ENCODE measurements at places on chromosomes 7 and 10.

DNA sequence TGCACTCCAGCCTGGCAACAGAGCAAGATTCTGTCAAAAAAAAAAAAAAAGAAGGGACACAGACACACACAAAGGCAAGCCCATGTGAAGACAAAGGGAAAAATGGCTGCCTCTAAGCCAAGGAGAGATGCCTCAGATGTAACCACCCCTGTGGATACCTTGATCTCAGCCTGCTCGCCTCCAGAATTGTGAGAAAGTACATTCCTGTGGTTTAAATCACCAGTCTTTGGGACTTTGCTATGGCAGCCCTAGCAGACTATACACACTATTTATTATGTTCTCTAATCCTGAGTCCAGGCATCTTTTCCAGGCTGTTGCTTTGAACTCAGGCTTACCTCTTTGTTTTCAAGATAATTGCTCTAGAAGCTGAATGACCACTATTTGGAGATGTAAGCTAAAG, 494.3 kb downstream of the GALNT17 start:
- no peak for DNase-seq

- DNase-seq: no peak
Observed at GRCh38 chr10:24645784-24646183, 77.9 kb downstream of the ARHGAP21 start.

DNA sequence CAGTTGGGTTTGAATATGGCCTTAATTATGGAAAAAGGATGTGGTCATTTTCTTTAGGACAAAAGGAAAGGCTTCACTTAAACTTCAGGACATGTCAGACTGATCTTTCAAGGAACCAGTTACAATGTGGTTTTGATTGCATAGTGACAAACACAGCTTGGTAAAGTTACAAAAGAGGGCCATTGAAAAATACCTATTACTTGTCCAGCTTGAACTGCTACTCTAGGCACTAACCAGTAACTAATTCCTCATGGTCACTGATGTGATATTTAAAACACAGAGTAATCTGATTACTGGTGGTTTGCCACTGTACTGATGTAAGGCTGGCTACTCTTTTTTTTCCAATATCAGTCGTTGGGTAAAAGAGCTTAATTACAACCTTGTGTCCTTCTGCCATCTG, 22.6 kb downstream of the TES start:
- no peak for DNase-seq

GRCh38 chr7:149872419-149873073, 1.2 kb upstream of the ATP6V0E2 start:
- peak; percentile 86 for DNase-seq

DNA sequence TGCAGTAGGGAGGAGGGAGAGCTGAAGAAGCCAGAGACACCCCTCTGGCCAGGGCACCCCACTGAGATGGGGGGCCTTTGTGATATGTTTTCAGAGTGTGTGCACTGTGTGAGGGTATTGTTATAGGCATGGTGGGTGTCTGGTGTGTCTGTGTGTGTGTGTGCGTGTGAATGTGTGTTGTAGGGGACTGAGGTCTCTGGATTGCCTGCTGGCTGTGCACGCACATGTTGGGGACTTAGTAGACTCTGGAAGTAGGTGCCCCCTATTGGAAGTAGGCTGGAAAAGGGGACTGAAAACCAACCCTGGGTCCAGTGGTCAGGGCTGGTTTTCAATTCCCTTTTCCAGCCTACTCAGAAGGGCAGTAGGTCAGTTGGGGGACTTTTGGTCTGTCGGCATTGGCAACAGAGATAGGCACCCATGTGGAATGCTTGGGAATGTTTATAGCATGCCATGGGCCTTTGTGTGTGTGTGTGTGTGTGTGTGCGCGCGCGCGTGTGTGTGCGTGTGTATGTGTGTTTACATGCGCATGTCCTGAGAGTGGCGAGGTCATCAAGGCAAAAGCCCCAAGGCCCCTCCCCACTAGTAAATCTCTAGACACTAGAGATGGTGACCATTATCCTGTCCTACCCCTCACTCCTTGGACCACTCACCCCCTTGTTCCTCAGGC, 78.8 kb downstream of the HIF1AN start:
- DNase-seq: no peak

DNA sequence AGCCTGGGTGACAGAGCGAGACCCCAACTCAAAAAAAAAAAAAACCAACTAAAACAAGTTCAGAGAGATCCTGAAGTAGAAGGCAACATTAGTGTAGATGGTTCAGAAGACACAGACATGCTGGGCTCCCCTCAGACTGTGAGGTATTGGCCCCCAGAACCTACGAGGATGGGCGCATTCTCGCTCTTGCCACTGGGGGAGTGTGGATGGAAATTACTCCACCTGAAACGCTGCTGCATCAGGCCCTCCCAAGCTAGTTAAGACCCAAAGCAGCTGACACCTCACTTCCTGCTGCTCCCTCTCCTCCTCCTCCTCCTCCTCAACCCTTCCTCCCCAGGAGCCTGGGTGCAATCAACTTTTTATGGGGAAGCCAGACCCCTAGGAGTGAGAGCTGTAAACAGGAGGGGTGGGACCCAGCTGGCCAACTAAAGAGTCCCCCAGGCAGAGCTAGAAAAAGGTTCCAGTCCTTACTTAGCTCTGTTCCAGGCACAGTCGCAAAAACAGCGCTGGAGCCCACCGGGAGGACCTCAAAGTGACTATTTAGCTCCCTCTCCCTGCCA, 7.4 kb downstream of the SH3PXD2A start:
- peak; percentile 31 for DNase-seq

- no peak for DNase-seq
Observed at GRCh38 chr10:22460101-22460500, 114.8 kb downstream of the SPAG6 start.

DNA sequence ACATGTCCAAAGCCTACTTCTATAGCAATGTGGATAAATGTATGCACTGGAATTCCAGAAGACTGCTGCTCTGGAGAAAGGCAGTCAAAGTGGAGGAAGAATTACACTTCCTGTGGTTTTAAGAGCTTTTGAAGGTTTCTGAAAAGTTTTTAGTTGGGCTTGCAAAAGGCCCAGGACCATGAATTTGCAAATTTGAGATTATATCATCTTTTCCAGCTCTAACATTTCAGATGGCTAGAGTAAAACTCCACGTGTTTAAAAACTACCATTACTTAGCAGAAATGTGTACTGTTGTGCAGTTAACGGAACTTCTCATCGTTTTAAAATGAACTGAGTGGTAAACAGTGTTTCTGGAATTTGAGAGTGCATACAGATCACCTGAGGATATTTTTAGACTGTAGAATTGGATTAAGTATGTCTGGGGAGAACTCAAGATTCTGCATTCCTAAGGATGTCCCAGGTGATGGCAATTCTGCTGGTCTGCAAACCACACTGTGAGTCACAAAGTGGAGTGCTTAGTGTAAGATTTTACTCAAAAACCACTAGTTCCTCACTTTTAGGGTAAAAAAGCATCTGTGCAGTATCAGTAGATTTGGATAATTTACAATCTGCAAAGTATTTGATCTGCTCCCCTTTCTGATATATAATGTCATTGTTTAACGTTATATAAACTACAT, 32.9 kb upstream of the CCDC71L start:
- no peak for DNase-seq

DNA sequence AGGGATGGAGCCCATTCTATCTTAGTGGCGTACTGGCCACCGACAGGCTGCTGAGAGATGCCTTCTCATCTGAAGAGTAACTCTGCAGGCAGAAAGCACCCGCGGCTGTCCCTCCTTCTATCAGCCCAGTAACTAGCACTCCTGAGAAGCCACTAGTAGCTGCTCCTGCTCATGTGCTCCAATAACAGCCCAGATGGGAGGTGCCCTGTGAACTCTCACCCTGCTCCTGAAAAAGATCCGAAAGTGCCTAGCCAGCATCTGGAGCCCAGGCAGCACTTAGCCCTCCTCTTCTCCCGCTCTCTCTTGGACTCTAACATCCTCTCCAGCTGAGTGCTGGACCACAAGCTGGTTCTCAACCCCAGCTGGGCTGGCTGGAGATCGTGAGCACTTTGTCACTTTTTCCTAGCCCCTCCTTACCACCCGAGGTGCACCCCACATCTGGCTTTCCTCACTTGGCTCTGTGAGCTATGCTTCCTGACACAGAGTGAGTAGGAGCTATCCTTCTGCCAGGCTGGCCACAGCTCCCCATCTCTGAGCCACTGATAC, 239.2 kb downstream of the GRID1 start:
- no peak for DNase-seq

- DNase-seq: no peak
Observed at GRCh38 chr10:33802566-33802965, 468.1 kb upstream of the NRP1 start.

DNA sequence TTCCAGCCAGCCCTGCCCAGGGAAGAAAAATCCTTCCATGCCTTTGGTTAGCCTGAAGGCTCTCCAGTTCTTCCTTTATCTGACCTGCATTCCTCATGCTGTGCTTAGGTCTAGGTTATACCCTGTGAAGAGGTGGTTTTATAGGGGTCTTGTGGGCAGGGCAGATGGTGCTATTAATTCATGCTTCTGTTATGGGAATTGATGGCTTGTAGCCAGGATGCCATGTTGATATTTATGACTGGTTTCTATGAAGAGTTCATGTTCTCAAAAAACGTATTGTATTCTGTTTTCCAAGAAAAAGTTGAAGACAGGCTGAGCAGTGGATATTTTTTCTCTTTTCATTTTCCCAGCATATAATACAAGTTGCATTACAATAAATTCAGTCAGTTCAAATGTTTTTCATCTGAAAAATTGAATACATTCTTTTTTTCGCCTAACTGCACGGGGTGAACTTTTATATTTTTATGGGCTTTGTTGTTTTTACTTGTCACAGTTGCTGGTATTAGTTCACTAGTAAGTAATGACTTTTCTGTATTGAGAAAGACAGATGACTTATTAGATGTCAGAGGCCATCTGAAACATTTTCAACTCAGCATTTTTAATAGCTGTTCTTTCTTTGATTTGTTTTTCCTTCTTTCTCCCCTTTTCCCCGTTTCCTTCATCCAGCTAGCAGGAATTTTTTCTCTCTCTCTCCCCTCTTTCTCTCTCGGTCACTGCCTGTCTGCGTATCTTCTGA, 322.8 kb downstream of the LRMDA start:
- no peak for DNase-seq

GRCh38 chr10:6987536-6987945, 407.5 kb upstream of the PRKCQ start:
- no peak for DNase-seq

- no peak for DNase-seq
Observed at GRCh38 chr7:24835643-24836042, 78.4 kb upstream of the GSDME start.

- no peak for DNase-seq
Observed at GRCh38 chr10:76073524-76073923, 642.1 kb downstream of the LRMDA start.

GRCh38 chr7:25255611-25256332, 27.5 kb upstream of the NPVF start:
- no peak for DNase-seq

GRCh38 chr7:33773053-33773452, 132.3 kb upstream of the BMPER start:
- DNase-seq: no peak

- DNase-seq: no peak
Observed at GRCh38 chr7:151697942-151698341, 178.2 kb upstream of the RHEB start.

DNA sequence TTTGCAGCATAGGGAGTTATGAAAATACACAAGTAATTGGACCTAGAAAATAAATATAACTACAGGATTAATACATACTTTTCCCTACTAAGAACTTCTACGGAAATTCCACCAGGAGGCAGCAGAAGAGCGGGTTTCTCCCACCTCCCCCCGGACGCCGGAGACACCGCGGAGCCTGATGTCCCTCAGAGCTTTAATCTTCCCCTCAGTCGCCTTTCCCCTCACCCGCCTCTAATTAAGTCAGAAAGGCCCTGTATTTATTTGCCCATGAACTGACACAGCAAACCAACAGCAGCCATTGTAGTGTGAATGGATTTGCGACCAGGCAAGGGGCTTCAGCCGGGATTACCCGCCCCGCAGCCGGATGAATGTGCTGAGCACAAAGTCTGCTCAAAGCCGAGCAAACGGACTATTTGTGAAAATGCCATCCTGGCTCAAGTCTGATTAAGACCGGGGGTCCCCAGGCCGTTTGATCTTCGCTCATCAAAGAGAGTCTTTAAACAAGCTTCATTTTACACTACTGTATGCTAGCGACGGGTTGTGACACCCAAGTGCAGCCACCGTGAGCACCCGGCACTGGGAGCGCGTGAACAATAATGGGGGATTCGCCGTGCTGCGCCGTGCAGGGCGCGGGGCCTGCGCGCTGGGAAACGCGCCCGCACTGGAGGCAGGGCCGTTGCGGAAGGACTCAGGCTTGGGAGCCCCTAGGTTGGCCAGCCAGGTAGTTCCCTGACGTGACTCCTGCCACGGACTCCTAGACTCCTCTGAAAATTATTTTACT, 5.6 kb upstream of the DKK1 start:
- peak; percentile 87 for DNase-seq

DNA sequence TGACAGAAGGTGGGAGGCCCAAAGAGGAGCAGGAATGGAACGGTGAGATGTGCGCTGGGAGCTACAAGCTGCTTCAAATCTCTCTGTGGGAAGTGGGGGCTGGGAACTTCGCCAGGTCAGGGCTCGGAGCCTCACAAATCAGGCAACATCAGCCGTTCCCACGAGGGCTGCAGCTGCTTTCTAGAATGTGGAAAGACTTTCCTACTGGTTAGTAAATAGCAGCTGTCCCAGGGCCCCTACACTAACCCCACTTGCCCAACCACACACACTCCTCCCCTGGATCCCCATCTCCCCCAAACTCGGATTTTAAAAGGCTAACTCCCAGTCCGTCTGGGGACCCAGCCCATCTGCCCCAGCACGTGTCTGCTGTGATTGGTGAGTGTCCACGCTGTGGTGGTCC, 40.6 kb upstream of the PITRM1 start:
- DNase-seq: no peak

DNA sequence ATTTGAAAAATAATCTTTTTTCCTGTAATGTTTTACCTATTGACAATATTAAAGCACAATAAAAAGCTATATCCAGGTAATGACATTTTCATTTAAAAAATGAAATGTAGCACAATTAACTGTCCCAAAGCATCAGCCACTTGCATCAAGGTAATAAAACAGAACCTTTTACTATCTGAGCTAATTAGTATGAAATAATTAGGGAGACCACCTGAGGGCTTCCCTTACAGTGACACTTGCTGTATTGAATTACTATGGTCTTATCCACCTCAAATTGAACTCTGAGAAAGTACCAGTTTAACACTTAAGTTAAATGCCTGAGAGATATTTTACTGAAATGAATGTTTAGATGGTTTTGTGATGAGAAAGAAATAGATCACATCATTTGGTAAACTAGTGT, 119.4 kb upstream of the DKK1 start:
- no peak for DNase-seq

DNA sequence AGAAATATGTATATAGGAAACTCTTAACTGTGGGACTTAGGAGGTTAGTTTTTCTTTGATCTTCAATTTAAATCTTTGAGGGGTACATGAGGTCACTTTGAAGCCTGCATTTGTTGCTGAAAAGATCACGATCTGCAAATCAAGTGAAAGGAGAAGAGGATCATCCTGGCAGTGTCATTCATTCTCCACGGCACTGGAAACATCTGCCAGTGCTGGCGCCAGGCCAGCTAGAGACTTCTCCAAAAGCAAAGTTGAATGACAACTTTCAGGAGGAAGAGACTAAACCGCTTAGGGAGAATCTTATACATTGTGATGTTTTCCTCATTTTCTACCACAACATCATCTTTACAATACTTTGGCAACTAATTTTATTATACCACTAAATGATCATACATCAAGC, 42.5 kb downstream of the MRC1 start:
- no peak for DNase-seq

All from Caco-2 (cell line).